HFFc6 (cell line): ENCODE measurements at places on chromosomes 1 and 21. TPM values are rescaled to one million over a fixed set of nuclear protein-coding genes. Genes with fewer than 3 reads are reported as not detected.

Gene BSND
- not detected in 2 replicates for total RNA-seq

Gene OR2W3
- total RNA-seq: not detected in 3 replicates

Gene AQP10
- not detected in 3 replicates for total RNA-seq

Gene TMEM240
- 2.9 to 3.8 TPM (median 3.6 TPM) in 3 replicates for total RNA-seq

DNA sequence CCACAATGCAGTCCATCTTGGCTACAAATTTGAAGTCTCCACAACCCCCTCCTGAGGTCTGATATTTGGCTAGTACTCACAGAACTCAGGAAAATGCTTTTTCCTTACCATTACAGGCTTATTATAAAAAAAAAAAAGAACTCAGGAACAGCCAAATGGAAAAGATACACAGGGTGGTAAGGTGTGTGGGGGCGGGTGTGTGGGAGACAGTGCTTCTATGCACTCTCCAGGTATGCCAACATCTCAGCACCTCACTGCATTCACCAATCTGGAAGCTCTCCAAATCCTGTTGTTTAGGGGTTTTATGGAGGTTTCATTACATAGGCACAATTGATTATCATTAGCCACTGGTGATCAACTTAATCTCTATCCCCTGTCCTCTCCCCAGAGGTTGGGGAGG, 126.9 kb downstream of the FAF1 start:
- no peak for DNase-seq

GRCh38 chr1:12593621-12594066, 24.4 kb downstream of the DHRS3 start:
- DNase-seq: no peak

GRCh38 chr1:98351561-98351960, 310.0 kb upstream of the SNX7 start:
- DNase-seq: no peak

GRCh38 chr21:24714646-24715200, 892.6 kb downstream of the MRPL39 start:
- DNase-seq: no peak

DNA sequence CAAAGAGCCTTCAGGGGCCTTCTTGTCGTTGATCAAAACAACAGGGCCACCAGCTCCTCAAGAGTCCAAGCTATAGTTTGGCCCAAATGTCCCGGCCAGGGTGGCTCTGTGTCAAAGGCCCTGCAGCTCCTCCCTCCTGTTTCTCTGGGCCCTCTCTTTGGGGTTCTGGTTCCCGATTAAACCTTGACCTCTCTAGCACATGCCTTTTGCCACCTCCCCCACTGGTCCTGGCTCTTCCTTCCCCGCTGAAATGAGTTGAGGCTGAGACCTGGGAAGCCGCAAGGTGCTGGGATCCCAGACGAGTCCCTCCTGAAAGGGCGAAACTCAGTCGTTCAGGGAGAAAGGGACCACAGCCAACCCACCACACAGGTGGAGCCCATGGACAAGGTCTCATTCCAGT, 56.9 kb downstream of the CASZ1 start:
- no peak for DNase-seq

DNA sequence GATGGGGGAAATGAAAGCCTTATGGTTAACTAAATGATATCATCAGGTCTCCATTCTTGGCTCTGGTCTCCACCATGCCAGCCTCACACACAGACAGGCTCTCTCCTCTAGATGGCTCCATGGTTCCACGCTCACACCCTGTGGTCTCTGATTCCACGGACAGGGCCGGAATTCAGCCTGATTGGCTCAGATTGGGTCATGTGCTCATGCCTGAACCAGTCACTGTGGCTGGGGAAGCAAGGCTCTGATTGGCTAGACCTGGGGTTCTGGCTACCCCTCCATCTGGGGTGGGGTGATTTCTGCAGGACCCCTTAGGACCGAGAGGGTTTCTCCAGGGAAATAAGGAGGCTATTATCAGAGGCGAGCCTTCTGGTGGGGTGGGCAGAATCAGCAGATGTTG, 277.0 kb downstream of the PTPRU start:
- DNase-seq: peak; percentile 54

DNA sequence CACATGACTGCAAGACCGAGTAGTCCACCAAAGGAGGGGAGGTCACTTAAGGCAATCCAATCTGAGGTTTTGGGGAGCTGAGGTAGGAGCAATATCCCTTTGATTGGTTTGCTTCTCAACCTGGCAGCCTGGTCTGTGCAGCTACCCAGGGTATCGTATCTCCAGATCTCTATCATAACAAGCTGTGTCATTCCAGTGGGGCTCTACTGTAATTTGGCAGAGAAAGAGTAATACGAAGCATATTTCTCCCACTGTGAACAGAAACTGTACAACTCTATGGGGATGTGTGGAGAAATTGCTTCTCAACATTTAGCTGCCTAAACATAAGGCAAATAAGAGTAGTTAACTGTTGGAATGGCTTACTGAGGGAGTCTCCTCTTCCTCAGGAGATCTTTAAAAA, 20.6 kb downstream of the CD101 start:
- DNase-seq: no peak
